Iris pigment epithelial cell (primary cell): ENCODE measurements at places on chromosomes 1 and 21.

GRCh38 chr1:100699744-100700143, 19.8 kb upstream of the VCAM1 start:
- DNase-seq, result peak; percentile 67

DNA sequence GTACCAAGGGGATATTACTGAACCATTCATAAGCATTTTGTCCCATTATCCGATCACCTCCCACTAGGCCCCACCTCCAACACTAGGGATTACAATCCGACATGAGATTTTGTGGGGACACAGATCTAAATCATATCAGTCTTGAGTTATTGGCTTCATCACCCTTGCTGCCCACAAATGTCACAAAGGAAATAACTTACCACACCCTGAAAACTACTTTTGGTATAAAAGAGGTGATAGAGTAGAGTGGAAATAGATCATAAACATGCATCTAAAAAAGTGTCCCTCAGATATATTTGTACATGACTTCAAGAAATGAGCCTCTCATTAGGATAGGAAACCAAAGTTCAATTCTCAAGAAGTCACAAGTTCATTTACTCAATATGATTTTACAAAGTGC, 22.6 kb upstream of the FCRL3 start:
- DNase-seq, result no peak

DNA sequence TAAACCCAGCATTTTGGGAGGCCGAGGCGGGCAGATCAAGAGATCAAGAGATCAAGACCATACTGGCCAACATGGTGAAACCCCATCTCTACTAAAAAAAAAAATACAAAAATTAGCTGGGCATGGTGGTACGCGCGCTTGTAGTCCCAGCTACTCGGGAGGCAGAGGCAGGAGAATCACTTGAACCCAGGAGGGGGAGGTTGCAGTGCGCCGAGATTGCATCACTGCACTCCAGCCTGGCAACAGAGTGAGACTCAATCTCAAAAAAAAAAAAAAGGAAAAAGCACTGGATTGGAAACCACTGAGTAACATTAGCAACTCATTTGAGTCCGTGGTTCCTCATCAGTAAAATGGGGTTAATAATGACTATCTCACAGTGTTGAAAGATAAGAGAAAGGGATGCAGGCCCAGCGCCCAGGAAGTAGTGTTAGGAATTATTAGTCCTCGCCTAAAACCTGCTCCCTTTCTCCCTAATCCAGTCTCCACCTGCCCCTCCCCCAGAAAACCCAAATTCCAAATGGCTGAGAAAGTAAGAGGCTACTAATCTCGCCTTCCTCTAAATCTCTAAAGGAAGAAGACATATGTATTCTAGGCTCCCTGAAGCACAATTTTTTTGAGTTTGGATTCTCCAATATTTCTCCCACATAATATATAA, 49.5 kb downstream of the RHBG start:
- no peak for DNase-seq

- no peak for DNase-seq
Observed at GRCh38 chr1:44347280-44347679, 7.8 kb downstream of the ERI3 start.

GRCh38 chr1:172499636-172500141, 33.3 kb upstream of the SUCO start:
- peak; percentile 7 for DNase-seq

- peak; percentile 45 for DNase-seq
Observed at GRCh38 chr1:54543729-54544496, 4.1 kb upstream of the ACOT11 start.

- DNase-seq, result no peak
Observed at GRCh38 chr1:152374451-152374850, 14.6 kb upstream of the FLG2 start.

GRCh38 chr1:205944525-205944924, 1.3 kb upstream of the SLC26A9 start:
- no peak for DNase-seq

- DNase-seq, result no peak
Observed at GRCh38 chr1:237999426-238000052, 108.8 kb upstream of the ZP4 start.

GRCh38 chr1:233440951-233441401, 113.5 kb downstream of the MAP3K21 start:
- DNase-seq, result peak; percentile 65

GRCh38 chr1:54259546-54260140, 59.7 kb downstream of the MRPL37 start:
- DNase-seq, result no peak

DNA sequence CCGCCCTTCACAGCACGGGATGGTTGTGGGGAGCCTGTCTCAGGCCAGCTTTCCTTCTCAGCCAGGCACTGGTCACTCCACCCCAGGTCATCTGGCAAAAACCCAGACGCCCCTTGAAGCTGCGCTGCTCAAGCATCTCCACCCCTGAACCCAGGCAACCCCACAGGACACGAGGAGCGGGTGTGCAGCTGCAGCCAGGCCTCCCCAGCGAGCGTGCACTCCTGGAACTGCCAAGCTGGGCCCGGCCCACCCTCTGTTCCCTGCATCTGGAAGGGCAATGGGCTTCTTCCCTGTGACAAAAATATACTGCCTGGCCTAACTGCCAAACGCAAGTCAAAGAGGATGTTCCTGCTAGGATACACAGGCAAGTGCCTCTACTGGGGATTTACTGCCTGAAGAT, 39.7 kb downstream of the SLC66A1 start:
- no peak for DNase-seq

GRCh38 chr1:222098404-222098803, 356.5 kb upstream of the DUSP10 start:
- no peak for DNase-seq

DNA sequence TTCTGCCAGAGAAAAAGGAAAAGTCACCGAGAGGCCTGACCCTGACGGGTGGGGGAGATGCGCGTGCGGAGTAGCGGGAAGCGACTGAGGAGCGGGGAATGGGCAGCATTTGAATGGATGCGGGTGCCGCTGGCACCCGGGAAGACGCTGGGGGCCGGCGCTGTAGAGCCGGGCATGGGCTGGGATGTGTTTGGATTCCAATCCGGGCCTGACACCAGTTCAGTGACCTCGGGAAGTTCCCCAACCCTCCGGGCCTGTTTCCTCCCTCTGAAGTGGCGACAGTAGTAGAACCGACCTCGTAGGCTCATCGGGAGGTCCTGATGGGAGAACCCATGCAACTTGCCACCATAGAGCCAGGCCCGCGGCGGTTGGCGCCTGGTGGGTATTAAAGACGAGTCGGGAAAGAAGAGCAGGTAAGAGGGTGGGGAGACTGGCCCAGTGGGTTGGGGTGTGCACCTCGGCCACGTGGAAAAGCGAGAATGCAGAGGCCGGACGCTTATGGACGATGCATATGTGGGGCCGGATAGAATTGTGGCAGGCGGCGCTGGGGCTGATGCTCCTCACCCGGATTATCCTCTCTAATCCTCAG, 642 bp upstream of the SLC16A1 start:
- DNase-seq, result peak; percentile 48

DNA sequence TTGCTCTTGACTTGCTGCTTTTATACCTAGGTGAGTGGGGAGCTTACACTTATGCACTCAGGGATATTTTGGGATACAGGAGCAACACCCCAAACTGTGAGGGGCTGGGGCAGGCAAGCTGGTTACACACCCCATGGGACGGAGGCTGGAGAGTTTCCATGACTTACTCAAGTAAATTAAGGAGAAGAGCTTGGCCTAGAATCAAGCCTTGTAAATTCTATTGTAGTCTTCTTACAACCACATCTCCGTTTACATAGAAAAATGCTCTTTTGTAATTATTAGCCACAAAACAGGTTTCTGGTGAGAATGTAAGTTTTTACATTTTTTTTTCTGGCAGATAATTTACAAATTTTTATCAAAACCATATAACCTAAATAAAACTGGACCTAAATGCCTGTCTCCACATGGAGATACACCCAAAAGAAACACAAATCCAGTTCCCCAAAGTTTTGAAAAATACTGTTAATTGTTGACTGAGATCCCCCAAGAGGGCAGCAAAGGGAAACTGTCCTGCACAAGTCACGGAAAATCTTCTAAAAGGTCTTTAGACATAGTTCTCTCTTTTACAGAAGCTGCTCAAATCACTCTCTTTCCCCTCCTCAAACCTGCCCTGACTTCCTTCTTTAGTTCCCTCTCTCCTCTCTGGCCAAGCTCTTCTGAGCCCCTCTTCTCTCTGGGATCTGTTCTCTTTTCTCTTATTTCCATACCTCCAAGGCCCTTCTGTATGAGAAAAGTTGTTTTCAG, 134.0 kb downstream of the HIVEP3 start:
- DNase-seq, result no peak

DNA sequence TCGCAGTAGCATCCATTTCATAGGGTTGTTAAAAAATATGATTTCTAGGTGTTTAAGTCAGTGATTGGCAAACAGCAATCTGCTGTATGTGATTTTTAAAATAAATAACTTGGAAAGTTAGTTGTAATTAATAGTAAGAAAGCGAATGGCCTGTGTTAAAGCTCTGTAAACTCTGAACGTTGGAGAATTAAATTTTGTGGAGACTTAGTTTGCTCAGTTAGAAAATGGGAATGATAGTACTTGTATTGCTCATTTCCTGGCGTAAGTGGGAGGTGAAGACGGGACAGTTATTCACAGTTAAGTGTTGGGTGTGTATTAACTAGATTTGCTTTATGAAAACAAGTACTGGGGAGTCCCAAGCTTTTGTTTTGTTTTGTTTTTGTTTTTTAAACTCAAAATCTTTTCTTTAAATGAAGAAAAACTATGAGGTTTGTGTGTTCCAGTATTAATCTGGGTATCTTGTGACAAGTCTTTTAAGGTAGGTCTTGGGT, 995 bp downstream of the CACYBP start:
- DNase-seq, result peak; percentile 24

DNA sequence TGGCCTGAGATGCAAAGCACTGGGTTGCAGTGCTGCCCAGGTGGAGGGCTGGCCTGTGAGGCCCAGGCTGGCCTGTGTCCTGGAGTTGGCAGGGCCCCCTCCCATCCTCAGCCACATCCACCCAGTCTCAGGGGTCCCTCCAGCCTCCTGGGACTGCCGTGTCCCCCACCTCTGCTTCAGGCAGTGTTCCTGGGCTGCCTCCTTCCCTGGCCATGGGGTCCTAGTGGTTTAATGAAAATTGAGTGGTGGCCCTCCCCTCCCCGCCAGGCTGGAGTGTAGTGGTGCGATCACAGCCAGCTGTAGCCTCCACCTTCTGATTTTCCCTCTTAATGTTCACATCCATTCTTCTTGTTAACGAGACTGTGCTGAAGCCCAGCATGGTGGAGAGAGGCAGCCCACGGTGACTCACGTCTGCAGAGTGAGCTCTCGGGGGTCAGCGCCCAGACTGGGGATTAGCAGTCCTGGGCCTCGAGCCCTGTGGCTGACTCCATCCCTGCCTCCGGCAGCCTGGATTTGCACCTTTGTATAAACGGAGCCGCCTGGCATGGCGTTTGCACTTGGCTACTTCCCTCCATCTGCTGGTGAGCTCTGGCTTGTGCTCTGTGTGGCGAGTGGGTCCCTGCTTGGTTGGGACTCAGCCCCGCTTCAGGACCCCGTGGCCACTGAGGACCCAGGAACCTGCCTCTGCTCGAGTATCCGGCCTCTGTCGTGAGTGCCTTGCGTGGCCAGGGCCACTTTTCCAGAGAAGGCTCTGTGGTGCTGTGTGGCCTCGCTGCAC, 6.9 kb downstream of the MIB2 start:
- peak; percentile 92 for DNase-seq

GRCh38 chr1:230869500-230869899, 1.2 kb upstream of the C1orf198 start:
- DNase-seq, result peak; percentile 71

DNA sequence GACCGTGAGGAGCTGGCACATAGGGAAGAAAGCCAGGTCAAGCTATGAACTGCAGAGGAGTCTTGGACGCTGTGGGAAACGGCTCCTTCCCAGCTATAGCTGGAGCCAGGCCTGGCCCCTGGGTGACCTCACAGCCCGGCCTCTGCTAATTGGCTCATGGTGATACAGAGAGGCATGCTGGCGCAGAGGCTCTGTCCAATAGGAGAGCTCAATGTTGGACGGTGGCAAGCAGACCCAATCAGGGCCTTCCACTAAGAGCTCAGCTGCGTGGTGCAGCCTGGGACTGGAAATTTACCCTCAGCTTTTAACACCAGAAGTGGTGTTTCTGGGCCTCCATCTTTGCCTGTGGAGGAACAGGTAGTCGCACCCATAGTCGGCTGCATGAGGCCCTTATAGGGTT, 64.4 kb upstream of the GRHL3 start:
- DNase-seq, result no peak

- peak; percentile 7 for DNase-seq
Observed at GRCh38 chr1:19563324-19564097, 78.2 kb upstream of the CAPZB start.

GRCh38 chr1:51551081-51551480, 32.0 kb upstream of the EPS15 start:
- DNase-seq, result no peak

GRCh38 chr1:151851886-151852285, 1.6 kb downstream of the THEM5 start:
- DNase-seq, result no peak

GRCh38 chr21:46667741-46668380, 32.4 kb downstream of the PRMT2 start:
- DNase-seq, result peak; percentile 75

DNA sequence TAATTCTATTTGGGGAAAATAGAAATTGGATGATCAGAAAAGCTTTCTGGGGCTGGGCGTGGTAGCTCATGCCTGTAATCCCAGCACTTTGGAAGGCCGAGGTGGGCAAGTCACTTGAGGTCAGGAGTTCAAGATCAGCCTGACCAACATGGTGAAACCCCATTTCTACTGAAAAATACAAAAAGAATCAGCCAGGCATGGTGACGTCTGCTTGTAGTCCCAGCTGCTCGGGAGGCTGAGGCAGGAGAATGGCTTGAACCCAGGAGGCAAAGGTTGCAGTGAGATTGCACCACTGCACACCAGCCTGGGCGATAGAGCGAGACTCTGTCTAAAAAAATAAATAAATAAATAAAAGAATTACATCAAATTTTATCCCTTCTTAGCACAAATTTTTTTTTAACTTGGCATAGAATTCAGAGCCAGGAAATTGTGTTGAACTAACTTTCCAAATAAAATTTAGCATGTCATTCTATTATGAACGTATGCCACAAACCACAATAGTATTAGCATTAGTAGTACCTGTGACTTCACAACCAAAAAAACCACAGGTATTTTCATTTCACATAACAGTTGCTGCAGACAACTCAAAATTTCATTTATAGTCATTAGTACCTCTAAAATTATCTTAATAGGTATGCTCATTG, 4.5 kb upstream of the ANKRD13C start:
- peak; percentile 45 for DNase-seq

GRCh38 chr21:42563261-42563660, 49.6 kb downstream of the SLC37A1 start:
- DNase-seq, result no peak

- no peak for DNase-seq
Observed at GRCh38 chr1:17229379-17229778, 19.5 kb upstream of the PADI3 start.

GRCh38 chr1:61397935-61398334, 315.6 kb downstream of the NFIA start:
- DNase-seq, result peak; percentile 89
